ENCODE measurements at places on chromosomes 4 and X.

DNA sequence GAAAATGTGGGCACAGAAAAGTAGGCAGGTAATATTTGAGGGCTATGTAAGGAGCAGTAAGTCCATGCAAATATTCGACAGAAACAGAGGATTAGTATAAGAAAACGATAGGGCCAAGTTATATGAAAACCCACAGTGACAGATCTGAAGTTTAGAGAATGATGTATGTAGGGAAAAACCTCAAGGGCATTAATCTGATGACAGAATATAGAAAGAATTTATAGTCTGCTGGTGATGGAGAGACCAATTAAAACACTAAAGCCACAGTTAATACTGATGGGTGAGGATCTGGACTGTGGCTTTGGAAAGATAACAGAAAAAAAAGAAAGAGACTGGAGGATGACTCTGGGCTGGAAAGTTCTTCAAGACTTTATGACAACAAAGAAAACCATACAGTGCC is 169.7 kb downstream of the PALLD start:
- no peak for DNase-seq

- no peak for DNase-seq
These were observed 48.1 kb downstream of the FNIP2 start for GRCh38 chr4:158816955-158817354.

DNA sequence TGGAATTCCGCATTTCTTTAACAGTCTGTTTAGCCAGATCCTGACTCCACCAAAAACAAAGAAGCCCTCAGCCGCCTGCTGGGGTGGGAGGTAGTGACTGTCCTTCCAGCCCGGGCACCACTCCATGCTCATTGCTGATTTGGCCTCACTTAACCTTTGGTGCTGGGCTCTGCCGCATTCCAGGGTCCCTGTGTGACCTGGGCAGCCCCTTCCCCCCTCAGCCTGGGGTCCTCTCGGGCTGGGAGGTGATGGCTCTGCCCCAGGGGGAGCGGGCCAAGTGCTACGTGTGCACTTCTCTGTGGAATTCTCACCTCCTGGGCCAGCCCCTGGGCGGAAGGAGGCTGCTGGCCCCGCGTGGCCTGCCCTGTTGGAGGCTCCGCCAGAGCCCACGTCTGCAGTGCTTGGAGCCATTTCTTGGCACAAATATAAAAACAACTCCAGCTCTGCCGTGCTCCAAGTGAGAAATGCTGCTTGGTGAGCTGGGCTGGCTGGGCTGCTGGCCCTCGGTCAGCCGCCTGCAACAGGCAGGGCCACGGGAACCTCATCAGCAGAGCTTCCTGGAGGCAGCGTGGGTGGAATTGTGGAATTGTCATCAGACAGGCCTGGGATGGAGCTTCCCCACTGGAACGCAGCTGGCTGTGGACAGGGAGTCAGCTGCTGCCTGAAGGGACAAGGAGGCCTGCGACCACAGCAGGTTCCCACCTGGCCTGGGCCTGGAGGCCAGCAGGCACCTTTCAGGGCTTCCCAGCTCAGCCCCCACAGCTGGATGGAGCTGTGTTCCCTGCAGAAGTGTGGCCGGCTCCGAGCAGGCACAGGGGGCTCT is 66.0 kb downstream of the TRMT44 start:
- DNase-seq: no peak

GRCh38 chr4:160869899-160870298 is 1293.9 kb downstream of the FSTL5 start:
- DNase-seq: no peak

DNA sequence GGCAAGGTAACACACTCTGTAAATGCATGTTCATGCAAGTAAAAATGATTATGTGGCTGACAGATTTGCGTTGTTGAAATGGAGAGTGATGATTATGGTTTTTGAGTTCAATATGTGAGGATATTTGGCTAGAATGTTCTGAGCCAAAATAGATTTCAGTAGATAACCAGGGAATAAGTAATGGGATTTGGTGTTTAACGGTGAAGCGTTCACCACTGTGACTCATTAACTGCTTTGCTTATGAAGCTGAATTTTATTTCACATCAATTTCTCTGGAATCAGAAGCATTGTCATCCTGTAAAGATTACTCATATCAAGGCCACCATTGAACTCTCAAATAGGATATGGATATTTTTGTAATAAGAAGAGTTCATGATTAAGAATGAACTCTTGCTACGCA is 11.7 kb downstream of the AFP start:
- DNase-seq: no peak

GRCh38 chrX:147476008-147476407 is 435.7 kb upstream of the FMR1 start:
- DNase-seq: peak; percentile 4

- peak; percentile 55 for DNase-seq
These were observed 25.9 kb upstream of the PRDM5 start for GRCh38 chr4:120948382-120948781.
